ENCODE measurements at places on chromosomes 4 and X.

- DNase-seq, result peak; percentile 5
These were observed 193.0 kb upstream of the LCORL start for GRCh38 chr4:18214411-18215055.

DNA sequence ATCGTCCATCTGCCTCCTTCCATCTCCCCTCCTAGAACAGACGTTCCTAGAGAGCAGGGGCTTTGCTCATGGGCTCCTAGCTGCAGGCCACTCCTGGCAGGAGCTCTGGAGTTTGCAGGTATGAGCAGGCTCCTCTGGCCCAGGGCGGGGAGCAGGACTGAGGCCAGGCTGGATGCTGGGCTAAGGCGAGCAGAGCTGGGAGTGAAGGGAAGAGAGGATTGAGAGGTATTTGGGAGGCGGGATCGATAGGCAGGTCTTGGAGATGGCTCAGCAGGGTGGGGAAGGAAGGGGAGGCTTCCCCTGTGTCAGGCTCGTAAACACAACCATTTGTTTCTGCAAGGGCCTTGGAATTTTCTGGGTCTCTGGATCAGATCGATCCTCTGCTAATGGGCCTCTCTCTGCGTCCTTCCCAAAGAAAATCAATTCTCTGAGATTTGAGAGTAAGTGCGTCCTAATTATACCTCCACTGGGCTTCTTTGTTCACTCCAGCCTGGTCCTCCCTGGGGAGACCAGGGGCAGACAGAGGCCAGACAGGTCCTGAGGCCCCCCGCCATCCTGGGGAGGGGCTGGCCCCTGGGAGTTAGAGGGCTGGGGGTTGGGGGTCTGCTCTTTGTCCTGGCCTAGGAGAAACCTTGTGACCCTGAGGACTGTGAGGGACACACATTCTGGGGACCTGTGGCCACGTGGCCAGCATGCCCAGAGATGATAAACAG lies 94.8 kb upstream of the PSAPL1 start:
- no peak for DNase-seq

GRCh38 chr4:139854668-139855403 lies 189.2 kb downstream of the MGST2 start:
- no peak for DNase-seq

DNA sequence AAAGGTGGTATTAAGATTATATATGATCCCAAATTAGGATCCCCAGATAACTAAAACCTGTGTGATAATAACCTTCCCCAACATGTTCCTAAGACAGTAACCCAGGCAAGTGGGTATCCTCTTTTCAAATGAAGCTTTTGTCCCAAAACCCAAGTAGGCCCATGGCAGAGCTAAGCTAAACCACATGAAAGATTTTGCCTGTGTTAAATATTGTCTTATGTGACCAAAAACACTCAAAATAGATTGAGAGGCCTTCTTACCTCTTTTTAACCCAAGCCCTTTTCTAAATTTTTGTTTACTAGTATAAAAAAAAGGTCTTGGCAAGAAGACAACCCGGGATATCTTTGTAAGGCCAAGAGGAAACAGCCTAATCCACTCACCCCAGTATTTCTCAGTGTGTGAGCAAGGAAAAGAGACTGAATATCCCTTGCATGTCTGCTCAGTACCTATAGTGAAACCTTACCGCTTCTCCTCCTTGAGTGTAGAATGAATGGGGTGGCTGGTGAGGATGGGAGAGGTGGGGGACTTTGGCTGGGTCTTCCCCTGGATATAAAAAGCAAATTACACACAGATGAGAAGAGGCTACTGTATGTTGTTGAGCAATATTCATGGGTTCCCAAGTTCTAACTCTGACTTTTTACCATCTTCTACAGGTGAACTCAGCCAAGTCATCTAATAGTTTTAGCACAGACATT lies 188.8 kb upstream of the BMP3 start:
- DNase-seq, result no peak

GRCh38 chr4:143498021-143498420 lies 15.5 kb upstream of the SMARCA5 start:
- DNase-seq, result no peak

GRCh38 chr4:14790494-14790893 lies 211.8 kb upstream of the CPEB2 start:
- DNase-seq, result no peak

- DNase-seq, result no peak
These were observed 42.0 kb downstream of the AREG start for GRCh38 chr4:74486905-74487304.

DNA sequence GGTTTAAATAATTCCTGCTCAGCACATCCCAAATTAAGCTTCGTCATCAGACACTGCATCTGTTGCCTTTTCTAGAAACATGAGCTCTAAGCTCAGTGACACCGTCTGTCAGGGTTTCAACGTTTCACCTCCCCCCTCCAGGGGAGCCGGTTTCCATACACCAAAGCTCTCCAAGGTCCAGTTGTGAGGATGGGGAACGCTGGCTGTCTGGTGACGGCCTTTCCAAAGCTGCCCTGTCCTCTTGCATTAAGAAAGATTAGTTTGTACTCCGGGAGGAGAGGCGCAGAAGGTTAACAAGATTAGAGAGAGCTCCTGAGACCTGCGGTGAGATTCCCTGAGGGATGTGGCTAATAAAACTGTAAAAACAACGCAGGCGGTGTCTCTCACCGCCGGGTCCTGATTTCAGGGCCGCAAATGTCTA lies 43.2 kb downstream of the ASMT start:
- DNase-seq, result no peak

DNA sequence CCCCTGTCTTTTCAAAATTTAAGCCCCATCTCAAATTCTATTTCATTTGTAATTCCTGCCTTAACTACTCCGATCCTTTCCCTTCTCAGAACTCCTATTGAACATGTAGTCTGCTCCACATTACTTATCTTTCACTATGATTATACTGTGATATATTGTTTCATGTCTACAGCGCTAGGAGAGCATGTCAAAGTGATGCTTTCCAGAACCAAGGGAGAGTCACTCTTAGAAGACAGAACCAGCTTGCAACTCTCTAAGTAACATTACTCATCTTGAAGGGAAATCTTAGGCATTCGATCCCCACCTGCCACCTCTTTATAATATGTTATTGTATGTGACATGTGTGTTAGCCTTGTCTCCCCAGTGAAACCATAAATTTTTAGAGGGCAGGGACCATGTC lies 10.5 kb downstream of the EXOC1L start:
- DNase-seq, result no peak

DNA sequence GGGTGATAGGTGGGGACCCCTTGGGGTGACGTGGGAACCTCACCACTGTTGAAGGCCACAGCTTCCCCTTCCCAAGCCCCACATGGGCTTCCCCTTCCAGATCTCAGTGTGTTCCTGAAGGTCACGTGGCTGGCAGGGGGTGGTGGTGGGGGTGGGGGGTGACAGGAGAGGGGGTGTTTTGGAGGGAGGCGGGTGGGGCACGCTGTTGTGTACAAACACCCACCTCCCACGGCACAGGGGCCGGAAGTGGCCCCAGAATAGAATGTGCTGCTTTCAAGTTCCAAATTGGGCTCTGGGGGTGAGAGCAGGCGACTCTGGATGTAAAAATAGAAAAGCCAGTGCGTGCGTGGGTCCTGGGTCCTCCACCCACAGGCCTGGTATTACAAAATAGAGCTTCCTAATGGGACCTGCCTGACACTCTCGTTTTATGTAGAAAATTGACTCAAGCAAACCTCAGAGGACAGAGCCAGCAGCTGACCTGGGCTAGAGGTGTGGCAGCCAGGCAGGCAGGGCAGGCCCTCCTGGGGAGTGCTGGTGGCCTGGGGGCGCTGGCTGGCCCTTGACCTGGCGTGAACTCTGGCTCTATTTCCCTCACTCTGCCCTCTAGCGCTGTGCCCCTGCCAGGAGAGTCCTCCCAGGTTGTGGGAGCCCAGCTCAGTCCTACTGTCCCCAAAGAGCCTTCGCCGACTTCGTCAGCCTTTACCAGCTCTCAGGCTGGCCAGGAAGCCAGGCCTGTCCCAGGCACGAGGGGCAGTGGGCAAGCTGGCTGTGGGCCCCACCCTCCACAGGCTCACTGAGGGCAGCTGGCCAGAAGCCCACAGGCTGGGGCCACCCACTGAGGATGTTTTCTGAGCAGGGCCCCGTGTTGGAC lies 5.4 kb upstream of the SH3BP2 start:
- DNase-seq, result no peak

DNA sequence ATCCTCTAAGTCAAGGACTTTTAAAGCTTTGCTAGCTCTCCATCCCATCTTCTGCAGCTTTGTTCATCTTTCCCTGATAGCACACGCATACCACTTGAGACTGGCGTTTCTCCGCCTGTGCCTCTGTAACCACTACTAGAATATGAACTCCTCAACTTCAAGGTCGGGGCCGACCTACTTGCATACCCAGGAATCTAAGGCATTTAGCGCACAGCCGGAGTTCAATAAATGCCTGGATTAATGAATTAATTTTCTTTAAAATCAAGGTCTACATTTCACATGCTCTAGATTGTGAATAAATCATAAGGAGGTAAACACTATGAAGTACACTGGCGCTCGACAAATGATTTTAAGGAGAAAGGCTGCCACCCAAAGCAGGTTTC lies 89.3 kb downstream of the HNRNPD start:
- no peak for DNase-seq

DNA sequence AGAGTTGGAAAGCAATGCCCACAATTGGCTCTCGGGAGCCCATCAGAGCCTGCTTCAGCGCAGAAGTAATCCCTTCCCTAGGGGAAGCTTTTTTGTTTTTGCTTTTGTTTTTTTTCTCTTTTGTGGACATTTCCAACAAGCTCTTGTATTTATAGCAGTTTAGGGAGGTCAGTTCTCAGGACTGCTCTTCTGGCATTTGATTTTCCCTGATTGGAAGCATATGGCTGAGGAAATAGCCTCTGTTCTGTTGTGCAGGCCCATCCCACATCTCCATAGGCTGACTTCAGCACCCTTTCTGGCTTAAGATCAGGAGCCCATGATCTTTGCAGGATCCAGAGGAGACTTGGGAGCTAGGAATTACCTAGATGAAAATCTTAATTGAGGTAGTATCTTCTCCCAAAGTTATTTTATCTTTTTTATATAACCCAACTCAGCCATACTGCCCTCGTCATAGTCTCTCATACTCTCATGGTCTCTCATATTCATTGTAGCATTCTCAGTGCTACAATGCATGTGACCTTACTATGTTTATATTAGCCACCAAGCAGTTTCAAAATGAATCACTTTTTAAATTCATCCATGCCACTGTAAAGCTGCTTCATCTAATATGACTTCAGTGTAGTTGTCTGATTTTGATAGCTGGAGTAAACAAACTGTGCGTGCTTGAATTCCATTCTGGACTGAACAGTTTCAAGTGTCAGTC lies 16.7 kb downstream of the PAGE4 start:
- no peak for DNase-seq

DNA sequence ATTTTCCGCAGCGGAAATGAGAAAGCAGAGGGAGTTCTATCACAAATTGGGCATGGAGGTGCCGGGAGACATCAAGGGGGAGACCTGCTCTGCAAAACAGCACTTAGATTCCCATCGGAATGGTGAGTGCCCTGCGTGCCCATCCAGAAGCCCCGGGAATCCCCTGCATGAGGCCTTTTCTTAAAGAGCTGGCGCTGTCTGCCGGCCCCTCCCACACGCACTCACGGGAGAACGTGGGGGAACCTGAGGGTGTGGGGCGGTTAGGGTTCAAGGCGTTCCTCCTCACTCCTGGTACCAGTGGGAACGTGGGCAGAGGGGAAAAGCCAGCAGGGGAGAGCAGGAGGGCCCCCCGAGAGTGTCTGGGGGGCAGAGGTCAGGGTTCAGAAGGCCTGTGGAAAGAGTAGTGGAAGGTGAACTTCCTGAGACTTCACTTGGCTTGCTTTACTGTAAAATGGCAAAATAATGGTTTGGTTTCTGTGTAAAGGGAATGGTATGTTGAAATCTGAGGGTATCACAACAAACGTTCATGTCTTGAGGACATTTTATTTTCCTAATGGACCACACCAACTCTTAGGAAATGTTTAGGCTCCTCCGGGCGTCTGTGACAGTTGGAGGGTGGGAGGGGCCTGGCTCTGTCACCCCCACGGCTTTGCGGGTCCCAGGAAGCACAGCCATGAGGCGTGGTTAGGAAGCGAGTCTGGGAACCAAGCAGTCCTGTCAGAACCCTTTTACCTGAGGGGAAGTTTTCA lies 38.0 kb downstream of the PCGF3 start:
- peak; percentile 57 for DNase-seq

DNA sequence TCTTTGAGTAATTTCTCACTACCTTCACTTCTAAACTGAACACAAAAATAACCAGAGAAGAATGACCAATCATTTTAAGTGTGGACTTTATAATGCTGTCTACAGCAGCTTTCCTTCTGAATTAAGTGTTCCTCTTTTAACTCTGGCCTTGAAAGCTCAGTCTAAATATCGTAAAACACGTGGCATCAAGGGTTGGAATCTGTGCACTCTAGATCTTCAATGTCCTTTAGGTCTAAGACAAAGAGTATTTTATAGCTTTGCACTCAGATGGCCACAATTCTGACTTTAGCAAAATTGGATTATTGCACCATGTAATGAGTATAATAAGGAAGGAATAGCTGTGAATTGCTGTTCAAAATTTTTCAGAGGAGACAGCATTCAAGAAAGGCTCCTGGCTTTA lies 197.1 kb upstream of the UGT8 start:
- no peak for DNase-seq

DNA sequence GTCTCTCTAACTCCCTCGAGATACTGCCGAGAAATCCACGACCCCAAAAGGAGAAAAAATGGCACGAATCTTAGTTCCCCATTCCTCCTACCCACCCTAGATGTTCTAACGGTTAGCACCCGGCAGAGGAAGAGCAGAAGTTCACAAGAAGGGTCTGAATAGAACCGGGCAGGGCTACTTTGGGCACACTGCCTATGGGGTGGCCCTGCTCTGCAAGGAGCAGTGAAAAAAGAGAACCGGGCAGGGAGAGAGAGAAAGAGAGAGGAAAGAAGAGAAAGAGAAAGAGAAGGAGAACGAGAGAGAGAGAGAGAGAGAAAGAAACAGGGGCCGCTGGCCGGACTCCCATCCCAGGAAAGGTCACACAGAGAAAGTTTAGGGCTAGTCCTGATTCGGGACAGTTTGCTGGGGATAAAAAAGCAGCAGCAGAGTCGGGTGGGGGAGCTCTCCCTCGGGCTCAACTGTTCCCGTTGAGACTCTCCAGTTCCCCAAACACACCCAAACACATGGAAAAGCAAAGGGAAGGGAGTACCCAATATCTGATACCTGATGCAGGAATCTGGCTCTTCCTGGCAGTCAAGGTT lies 468 bp downstream of the GLA start:
- no peak for DNase-seq

GRCh38 chr4:84722720-84723119 lies 139.8 kb downstream of the CDS1 start:
- DNase-seq, result no peak

DNA sequence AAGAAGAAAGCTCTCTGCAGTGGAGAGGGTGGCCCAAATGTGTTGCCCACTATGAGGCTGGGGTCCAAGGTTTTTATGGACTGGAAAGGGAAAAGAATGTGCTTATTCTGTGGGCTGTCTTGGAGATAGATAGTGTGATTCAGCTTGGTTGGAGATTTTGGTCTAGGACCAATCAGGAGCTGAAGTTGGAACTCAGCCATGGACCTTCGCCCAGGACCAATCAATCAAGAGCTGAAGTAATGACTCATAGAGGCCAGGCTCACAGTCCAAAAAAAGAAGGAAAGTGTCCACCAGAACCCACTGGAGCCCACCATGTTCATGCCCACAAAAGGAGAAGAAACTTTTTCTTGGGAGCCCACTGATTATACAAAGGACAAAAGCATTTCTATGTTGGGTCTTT lies 369.5 kb downstream of the UBE2NL start:
- DNase-seq, result peak; percentile 23

GRCh38 chrX:28550331-28550872 lies 36.8 kb upstream of the IL1RAPL1 start:
- DNase-seq, result no peak

Measured in MCF 10A (cell line).